Activated CD4-positive, CD25-positive, alpha-beta regulatory T cell treated with anti-CD3 and anti-CD28 coated beads, Interleukin-2, amount 50 U/mL, for 72 hours (primary cell): ENCODE measurements at places on chromosomes 7 and 10.

GRCh38 chr7:20963556-20964280, 177.0 kb upstream of the SP8 start:
- DNase-seq = no peak

- DNase-seq = no peak
Observed at GRCh38 chr7:37663693-37664092, 19.9 kb upstream of the GPR141 start.

GRCh38 chr7:130079846-130080394, 9.6 kb downstream of the KLHDC10 start:
- no peak for DNase-seq

GRCh38 chr7:19362099-19362498, 216.9 kb upstream of the FERD3L start:
- DNase-seq = no peak

- DNase-seq = no peak
Observed at GRCh38 chr7:20290505-20291111, 40.1 kb upstream of the ITGB8 start.

- DNase-seq = no peak
Observed at GRCh38 chr10:60230892-60231291, 158.8 kb downstream of the ANK3 start.

DNA sequence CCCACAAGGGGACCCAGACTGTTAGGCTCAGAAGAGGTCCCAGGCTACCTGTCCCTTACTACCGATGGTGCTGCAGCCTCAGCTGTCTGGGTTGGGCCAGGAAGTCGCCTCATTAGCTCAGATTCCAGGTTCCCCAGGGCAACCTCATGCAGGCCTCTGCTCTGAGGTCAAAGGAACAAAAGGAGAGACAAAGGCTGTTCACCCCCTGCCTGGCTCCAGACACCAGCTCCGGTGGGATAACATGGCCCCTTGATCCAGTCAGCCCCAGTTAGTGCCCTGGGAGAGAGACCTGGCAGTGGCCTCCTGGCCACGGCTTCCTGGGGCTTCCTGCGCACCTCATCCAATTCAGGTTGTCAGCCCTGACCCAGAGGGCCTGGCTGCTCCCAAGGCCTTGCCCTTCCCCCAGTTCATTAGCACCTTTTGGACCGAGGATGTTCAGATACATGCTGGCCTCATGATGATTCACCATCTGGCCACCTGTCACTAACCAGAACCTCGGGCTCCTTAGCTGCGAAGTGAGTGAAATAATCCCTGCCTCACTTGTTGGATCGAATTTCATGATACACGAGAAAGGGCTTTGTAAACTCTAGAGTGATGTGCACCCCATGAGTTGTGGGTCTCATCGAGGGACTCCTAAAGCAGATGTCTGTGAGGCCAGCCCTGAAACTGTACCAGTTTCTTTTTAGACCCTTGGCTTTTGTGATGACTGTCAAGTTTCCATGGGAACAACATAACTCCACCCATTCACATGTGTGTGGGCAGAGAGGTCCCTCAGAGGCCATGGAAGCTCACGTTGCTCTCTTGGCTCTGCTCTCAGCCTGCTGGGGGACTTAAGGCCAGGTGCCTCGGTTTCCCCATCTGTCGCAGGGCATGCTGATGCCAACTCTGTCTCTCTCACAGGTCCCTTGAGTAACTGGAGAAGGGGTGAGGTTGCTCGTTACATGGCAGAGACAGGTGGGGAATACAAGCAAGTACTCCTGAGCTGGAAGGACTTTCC, 79.5 kb upstream of the PCBD1 start:
- no peak for DNase-seq

DNA sequence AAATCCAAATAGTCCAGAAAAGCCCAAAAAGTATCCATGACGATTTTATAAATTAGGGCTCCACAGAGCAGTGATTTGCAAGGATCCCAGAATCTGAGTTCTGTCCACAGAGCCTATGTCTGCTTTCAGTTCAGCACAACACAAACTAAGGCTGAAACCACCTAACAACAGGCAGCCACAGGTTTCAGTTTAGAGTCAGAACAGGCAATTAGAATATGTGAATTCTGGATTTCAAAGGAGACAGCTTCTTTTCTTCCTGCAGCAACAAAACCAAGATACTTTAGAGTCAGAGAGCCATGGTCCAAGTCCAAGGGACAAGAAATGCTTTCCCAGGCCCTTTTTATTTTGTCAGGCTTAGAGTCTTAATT, 23.6 kb downstream of the IFIT3 start:
- DNase-seq = no peak

DNA sequence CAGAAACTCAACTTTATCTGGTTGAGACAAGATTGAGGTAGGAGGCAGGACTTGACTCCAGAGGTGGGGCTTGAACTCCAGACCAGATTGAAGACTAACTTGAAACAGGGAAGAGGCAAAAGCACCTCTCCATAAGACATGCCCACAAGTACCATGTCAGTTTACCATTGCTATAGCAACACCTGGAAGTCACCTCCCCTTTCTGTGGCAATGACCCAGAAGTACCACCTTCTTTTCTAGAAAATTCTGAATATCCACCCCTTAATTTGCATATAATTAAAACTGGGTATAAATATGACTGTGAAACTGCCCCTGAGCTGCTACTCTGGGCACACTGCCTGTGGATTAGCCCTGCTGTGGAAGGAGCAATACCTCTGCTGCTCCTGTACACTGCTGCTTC, 4.9 kb upstream of the TOMM7 start:
- no peak for DNase-seq

GRCh38 chr7:123709525-123709924, 39.3 kb downstream of the WASL start:
- DNase-seq = no peak
